Left lobe of liver (tissue), 2 donors: ENCODE measurements at places on chromosomes 3 and 15.

DNA sequence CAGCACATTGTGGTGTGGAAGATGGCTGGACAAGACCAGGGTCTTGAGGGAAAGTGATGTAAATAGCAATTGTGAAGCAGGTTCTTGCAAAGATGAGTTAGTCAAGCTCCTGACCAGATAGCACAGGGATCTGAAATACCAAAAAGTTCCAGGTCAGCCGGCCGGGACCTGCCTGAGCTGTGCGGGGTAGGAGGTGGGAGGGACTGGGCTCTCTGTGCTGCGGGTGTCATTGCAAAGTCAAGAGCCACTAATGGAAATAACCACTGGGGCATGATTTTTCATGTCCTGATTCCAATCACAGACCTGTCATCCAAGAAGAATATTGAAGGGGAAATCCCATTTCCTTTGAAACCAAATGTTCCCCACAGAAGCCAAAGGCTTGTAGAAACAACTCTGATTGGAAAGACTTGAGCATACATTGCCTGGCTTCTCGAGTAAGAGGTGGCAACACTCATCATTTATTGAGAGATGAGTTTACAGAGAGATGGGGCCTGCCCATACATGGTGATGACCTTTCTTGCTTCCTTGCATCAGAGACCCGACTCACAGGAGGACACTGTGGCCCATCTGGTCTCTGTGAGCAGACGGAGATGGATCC lies 44.2 kb upstream of the KY start:
- no peak for DNase-seq

DNA sequence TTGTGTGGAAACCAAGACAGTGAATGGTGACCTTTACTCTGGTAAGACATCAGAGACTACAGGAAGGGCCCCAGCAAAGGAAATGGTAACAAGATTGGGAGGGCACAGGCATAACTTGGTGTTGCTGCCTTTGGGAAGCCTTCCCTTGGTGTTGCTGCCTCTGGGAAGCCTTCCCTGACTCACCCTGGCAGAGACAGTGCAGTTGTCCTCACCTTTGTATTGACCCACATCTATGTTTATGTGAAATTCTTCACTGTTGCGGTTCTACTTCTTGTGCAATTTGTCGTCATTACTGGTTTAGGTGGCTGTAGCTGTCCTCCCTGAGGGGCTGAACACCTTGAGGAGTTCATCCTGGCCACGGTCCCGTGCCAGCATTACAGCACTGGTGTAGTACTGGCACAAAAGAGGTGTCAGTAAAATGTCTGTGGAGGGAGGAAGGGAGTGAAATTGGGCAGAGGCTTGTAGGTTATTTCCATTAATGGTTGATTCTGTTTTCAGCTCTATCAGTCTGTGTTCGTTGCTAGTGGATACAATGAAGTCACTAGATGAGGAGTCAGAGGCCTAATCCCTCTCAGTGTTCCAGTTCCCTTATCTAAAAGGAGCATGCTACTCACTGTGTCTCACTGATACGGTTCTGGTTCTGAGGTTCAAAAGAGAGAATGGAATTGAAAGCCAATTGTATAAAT lies 21.6 kb downstream of the IFT122 start:
- DNase-seq: no peak

- DNase-seq: no peak
Measured at GRCh38 chr3:177212278-177212610, 15.0 kb upstream of the TBL1XR1 start.

DNA sequence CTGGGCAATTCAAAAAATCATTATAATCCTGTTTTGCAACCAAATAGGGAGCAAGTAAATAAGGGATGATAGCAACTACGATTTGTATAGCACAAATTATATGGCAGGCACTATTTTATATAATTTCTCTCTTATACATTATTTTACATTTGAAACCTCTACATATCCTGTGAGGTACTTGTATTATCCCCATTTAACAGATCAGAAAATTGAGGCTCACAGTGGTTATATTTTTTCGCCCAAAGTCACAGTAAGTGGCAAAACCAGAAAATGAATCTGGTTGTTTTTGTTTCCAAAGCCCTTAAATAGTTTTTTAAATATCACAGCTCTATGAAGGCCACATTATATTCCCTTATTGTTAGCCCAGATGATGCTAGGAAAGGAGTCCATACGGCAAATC lies 74.3 kb downstream of the MLH1 start:
- no peak for DNase-seq

- DNase-seq: no peak
Measured at GRCh38 chr3:135084405-135084804, 289.3 kb downstream of the EPHB1 start.

- peak; percentile 83 for DNase-seq
Measured at GRCh38 chr3:194269610-194270145, 81.5 kb downstream of the CPN2 start.

DNA sequence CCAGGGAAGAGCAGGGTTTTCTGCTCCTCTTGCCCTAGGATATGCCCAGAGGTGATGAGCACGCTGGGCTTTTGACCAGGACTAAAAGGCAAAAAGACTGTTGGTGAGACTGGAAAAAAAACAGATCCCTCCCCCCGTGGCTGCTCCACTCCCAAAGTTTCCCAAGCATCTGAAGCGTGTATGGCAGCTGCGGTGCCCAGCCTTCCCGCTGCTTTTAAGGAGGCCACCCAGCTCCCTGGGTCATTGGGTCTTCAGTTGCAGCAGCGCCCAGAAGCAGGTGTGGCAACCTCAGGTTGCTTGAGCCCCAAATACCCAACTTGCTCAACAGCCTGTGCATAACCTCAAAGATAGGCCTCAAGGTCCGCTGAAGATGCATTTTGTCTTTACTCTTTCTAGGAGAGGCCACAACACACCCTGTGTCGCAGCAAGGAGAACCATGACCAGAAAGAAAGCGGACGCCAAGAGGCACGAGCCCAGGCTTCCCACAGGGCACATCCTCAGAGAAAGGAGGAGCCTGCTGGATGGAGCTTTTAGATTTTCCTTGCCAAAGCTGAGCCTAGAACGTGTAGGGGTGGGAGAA lies 2.0 kb downstream of the SRGAP3 start:
- DNase-seq: no peak

DNA sequence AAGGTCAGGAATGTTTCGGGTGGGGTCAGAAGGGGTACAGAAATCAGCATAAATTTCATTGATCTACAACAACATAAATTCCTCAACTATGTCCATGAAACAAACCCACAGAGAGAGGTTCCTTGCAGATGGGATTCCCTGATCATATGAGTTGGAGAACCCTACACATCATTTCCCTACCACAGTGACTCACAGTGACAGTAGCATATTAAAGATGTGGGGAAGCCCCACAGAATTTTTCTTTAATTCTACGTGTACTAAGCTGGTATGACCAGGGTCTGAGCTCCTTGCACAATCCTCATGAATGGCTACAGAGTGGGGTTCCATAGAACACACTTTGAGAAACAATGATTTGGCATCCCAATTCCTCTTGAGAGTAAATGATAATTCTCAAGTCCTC lies 116.9 kb upstream of the RAD18 start:
- DNase-seq: no peak

DNA sequence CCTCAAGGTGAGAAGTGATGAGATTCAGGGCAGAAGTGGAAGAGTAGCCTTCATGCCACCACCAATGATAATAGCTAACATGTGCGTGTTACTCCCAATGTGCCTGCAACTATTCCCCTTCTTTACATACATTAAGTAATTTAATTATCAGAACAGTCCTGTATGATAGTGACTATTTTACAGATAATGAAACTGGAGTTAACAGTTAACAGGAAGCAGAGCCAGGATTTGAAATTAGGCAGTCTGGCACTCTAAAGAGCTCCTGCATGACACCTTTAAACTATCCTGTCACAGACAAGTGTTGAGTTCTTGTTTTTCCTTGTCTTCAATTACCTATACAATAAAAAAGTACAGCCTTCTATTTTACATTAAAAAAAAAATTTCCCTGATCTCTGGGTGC lies 148.8 kb downstream of the LEKR1 start:
- DNase-seq: no peak

DNA sequence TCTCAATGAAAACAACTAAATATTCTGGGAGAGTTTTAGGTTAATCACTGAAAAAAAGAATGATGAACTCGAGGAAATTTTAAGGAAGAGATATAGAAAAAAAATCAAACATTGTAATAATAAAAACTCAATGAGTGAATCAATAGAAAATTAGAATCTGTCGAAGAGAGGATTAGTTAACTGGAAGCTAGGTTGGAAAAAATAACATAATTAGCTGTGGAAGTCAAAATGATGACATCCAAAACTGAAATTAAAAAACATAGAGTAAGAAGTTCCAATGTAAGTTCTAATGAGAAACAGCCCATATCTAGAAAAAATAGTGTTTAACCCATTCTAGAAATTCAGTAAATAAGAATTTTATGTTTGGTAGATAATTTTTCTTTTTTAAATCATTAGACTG lies 299.3 kb upstream of the RARB start:
- DNase-seq: no peak

- DNase-seq: no peak
Measured at GRCh38 chr3:187878772-187879518, 133.7 kb upstream of the BCL6 start.

DNA sequence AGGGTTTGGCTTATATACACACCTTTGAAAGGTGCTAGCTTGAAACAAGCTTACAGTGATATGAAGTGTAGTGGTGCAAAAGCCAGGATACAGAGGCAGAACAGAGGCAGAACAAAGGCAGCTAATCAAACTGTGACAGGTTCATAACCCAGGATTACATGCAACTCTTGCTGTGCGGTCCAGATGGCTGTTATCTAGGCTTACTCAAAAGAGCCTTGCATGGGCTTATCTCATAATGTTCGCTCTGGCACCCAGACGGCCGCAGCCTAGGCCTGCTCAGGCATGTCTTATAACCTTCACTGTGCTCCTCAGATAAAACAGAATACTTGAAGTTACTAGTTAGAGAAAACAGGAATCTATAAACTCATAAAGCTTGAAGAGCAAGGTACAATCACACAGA lies 22.8 kb upstream of the NOX5 start:
- DNase-seq: no peak

- no peak for DNase-seq
Measured at GRCh38 chr15:67786646-67787045, 38.7 kb upstream of the SKOR1 start.

DNA sequence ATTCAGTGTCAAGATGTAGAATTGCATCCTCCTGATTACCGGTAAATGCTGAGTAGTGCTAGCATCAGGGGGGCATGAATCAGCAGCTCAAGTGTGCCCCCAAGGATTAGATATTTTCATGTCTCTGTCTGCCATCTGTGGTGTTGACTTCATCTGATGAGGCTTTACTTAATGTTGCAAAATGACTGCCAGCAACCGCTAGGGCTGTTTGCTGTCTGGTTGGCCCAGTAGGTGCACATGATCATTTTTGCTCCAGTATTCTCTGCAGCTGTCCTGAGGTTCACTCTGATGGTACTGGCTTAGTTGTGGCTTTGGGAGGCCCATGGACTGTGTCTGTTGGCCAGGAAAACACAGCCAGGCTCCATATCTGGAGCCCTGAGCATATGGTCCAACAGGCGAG lies 316.4 kb downstream of the SOX2 start:
- DNase-seq: no peak

GRCh38 chr15:48397841-48398240 lies 66.6 kb downstream of the DUT start:
- no peak for DNase-seq

- no peak for DNase-seq
Measured at GRCh38 chr15:48370460-48370859, 39.2 kb downstream of the DUT start.

GRCh38 chr15:40092979-40093869 lies 15.5 kb downstream of the BMF start:
- no peak for DNase-seq

DNA sequence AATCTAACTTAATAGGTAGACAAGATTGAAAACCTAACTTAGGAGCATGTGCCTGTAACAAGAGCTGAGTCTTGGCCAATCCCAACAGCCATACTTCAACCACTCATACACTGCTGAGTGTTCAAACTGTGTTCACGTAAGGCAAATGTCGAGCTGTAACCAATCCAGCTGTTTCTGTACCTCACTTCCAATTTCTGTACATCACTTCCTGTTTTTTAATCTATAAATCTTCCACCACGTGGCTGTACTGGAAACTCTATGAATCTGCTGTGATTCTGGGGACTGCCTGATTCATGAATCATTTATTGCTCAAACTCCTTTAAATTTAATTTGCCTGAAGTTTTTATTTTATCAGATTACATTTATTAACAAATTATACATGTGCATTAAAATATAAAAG lies 44.6 kb upstream of the NEDD4 start:
- DNase-seq: no peak

- DNase-seq: no peak
Measured at GRCh38 chr3:192183109-192183508, 544.2 kb downstream of the FGF12 start.
